ENCODE measurements at places on chromosomes 2 and 18. TPM values are rescaled to one million over a fixed set of nuclear protein-coding genes. Genes with fewer than 3 reads are reported as not detected.

DNA sequence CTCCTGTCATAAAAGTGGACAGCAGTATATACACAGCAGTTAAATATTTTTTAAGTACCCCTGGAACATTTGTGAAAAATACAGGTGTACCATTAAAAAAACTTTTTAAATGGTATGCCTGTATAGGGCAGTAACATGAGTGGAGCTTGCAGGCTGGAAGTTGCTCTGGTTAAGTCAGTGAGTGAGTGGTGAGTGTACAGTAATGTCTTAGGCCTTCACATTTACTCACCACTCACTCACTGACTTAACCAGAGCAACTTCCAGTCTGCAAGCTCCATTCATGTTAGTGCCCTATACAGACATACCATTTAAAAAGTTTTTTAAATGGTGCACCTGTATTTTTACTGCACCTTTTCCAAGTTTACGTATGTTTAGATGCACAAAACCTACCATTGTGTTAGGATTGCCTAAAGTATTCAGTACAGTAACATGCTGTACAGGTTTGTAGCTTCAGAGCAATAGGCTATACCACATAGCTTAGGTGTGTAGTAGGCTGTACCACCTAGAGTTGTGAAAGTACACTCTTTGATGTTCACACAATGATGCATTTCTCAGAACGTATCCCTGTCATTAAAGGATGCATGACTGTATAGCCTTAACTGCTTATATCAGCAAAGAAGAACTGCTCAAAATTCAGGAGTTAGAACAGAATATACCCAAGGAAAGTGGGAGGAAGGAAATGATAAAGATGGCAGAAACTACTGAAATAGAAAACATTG lies 112.6 kb downstream of the EHBP1 start:
- no peaks in the 10 kb centered on the region for H3K27me3 ChIP-seq
- H3K36me3 ChIP-seq, result no peaks in the 10 kb centered on the region
- no peaks in the 10 kb centered on the region for H3K4me1 ChIP-seq
- no peak overlapping the region for H3K4me3 ChIP-seq
- H3K27ac ChIP-seq, result no peak overlapping the region

RIT2 gene
- total RNA-seq, result not detected

GRCh38 chr2:119387381-119388129 lies 20.8 kb downstream of the DBI start:
- DNase-seq, result no peak
- no peaks in the 10 kb centered on the region for H3K4me1 ChIP-seq
- H3K27ac ChIP-seq, result no peak overlapping the region
- peaks cover 3% of the 10 kb centered on the region for H3K27me3 ChIP-seq
- H3K36me3 ChIP-seq, result no peaks in the 10 kb centered on the region
- no peak overlapping the region for H3K4me3 ChIP-seq

DNA sequence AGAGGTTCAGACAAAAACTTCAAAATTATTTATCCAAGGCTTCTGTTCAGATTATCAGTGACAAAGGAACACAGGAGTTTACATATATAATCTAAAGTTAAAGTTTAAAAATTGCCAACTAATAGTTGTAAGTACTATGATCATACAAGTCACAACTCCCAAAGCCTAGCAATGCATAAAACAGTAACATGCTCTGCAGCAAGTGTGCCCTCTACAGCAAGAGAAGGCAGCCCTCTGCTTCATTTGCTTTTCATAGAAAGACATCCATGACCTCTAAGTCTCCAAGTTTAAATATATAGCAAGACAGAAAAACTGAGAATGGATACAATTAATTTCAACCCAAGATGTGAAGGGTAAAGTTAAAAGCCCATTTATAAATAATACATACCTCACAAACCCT lies 13.3 kb downstream of the RAB1A start:
- H3K4me3 ChIP-seq, result no peak overlapping the region
- H3K4me1 ChIP-seq, result no peaks in the 10 kb centered on the region
- H3K27ac ChIP-seq, result no peak overlapping the region
- no peaks in the 10 kb centered on the region for H3K27me3 ChIP-seq

- H3K4me1 ChIP-seq, result no peaks in the 10 kb centered on the region
- no peak overlapping the region for H3K4me3 ChIP-seq
- no peaks in the 10 kb centered on the region for H3K36me3 ChIP-seq
- H3K27ac ChIP-seq, result no peak overlapping the region
- DNase-seq, result no peak
These were observed 155.0 kb downstream of the TXNL1 start for GRCh38 chr18:56483386-56483785.

- H3K27me3 ChIP-seq, result peaks cover 11% of the 10 kb centered on the region
- DNase-seq, result no peak
- no peak overlapping the region for H3K27ac ChIP-seq
- H3K4me1 ChIP-seq, result peaks cover 12% of the 10 kb centered on the region
These were observed 1.4 kb upstream of the SP5 start for GRCh38 chr2:170713543-170714380.

DNA sequence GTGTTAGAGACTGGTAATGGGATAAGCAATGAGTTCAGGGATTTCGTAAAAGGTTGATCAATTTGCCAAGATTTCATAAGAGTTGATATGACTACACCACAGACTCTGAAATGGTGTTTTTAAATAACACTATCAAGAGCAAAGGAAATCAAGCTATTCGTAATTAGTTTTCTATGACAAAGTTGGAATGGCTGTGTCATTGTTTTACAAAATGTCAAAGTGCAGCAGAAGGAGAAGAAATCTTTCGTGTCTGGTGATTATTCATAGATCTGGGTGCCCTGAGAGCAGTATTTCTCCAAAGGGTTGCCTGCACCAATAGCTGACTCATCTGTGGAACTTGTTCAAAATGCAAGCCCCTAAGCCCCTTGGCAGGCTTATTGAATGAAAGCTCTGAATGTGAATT lies 70.1 kb downstream of the NABP1 start:
- no peak overlapping the region for H3K4me3 ChIP-seq
- no peak overlapping the region for H3K27ac ChIP-seq
- H3K36me3 ChIP-seq, result no peaks in the 10 kb centered on the region
- no peak for DNase-seq
- H3K27me3 ChIP-seq, result no peaks in the 10 kb centered on the region
- no peaks in the 10 kb centered on the region for H3K4me1 ChIP-seq

- no peaks in the 10 kb centered on the region for H3K27me3 ChIP-seq
- no peak for DNase-seq
- no peak overlapping the region for H3K27ac ChIP-seq
- H3K36me3 ChIP-seq, result no peaks in the 10 kb centered on the region
These were observed 34.3 kb downstream of the CRACDL start for GRCh38 chr2:98901702-98902101.

DNA sequence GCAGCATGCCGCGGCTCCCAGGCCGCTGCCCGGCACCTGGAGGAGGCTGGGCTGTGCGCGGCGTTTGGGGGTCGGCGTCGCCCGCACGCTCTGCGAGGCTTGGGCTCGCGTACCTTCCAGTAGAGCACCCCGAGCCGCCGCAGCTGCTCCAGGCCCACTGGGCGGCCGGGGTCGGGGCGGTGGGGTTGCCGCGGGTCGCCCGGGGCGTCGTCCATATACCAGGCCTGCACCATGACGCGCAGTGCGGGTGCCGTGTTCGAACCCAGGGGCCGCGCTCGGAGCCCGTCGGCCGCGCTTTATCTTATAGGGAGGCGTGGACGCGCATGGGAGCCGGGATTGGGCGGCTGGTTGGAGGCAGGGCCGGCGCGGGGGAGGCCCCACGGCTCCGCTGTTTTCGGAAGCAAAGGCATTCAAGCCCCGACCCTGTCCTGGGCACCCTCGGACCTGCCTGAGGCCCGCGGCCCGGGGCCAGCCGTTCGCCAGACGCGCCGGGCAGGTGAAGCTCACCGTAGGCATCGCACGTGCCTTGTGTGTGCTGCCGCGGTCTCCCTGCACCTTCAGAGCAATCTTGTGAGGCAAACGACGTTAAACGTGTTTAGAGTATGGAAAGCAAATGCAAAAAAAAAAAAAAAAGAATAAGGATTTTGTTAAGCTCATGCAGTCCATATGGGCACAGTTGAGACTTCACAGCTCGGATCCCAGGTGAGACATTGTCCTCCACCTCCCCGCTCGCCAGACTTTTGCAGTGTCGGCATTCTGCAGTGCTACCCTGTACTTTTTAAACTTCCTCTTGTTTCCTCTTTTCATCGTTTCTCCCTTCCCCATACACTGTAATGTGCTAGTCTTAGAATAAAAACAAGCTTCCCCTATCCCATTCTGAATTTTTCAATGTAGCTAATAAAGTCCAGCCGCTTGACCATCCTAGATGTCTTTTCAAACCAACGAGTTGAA lies at the start of gene ADI1:
TSS of gene ADI1 (minus strand) at position 277 of the 951 bp plus-strand sequence. CDS start at position 233, 44 bp downstream.
- H3K27ac ChIP-seq, result peak within 1 kb of the TSS; percentile 85
- H3K27me3 ChIP-seq, result no peaks in the 10 kb centered on the region
- H3K4me3 ChIP-seq, result peak within 1 kb of the TSS; percentile 89
- H3K36me3 ChIP-seq, result no peaks in the 10 kb centered on the region
- no peak for DNase-seq

DLGAP1 gene
- 1.8 TPM for total RNA-seq

- no peaks in the 10 kb centered on the region for H3K27me3 ChIP-seq
- peak overlapping the region; percentile 98 for H3K4me3 ChIP-seq
- DNase-seq, result no peak
- H3K36me3 ChIP-seq, result no peaks in the 10 kb centered on the region
These were observed 17.3 kb downstream of the PTPN18 start for GRCh38 chr2:130372833-130373807.

- no peak for DNase-seq
- no peaks in the 10 kb centered on the region for H3K4me1 ChIP-seq
- H3K27me3 ChIP-seq, result no peaks in the 10 kb centered on the region
- H3K36me3 ChIP-seq, result no peaks in the 10 kb centered on the region
- no peak overlapping the region for H3K27ac ChIP-seq
These were observed 101.7 kb downstream of the GAREM1 start for GRCh38 chr18:32368991-32369390.

GRCh38 chr2:47503481-47504070 lies 100.6 kb downstream of the MSH2 start:
- no peaks in the 10 kb centered on the region for H3K27me3 ChIP-seq
- DNase-seq, result no peak
- no peak overlapping the region for H3K27ac ChIP-seq
- H3K4me3 ChIP-seq, result no peak overlapping the region

- H3K36me3 ChIP-seq, result no peaks in the 10 kb centered on the region
- no peaks in the 10 kb centered on the region for H3K27me3 ChIP-seq
- H3K4me1 ChIP-seq, result peaks cover 9% of the 10 kb centered on the region
- DNase-seq, result no peak
- H3K27ac ChIP-seq, result no peak overlapping the region
- no peak overlapping the region for H3K4me3 ChIP-seq
These were observed 427.7 kb downstream of the TGIF1 start for GRCh38 chr18:3877678-3878077.

PARD6G gene
- total RNA-seq, result 5.2 TPM

DOCK10 gene
- 5.8 TPM for total RNA-seq

- DNase-seq, result no peak
- no peaks in the 10 kb centered on the region for H3K27me3 ChIP-seq
- H3K4me1 ChIP-seq, result peaks cover 40% of the 10 kb centered on the region
- peaks cover 3% of the 10 kb centered on the region for H3K36me3 ChIP-seq
These were observed 995 bp downstream of the TMEM127 start for GRCh38 chr2:96264656-96265348.

GRCh38 chr18:62420513-62421209 lies 95.6 kb downstream of the TNFRSF11A start:
- H3K36me3 ChIP-seq, result no peaks in the 10 kb centered on the region
- H3K27me3 ChIP-seq, result no peaks in the 10 kb centered on the region
- H3K4me3 ChIP-seq, result no peak overlapping the region

RESP18 gene
- total RNA-seq, result not detected

BOLA3 gene
- total RNA-seq, result 69.7 TPM

NCKAP5 gene
- 0.10 TPM for total RNA-seq

DNA sequence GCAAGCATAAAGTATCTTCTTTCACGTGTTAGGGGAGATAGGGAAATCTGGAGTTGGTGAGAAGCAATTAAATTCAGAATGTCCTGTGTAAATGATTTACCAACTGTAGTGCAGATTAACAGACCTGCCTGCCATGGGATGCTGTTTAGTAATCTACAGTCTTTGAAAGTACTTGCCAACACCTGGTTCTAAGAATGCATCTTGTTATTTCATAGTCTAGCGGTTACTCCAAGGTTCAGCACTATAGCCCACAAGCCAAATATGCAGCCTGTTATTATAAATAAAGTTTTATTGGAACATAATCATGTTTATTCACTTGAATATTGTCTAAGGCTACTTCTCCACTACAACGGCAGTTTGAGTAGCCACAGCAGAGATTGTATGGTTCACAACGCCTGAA lies 100.8 kb downstream of the OSBPL6 start:
- no peaks in the 10 kb centered on the region for H3K36me3 ChIP-seq
- H3K27ac ChIP-seq, result no peak overlapping the region
- no peak for DNase-seq
- H3K4me3 ChIP-seq, result no peak overlapping the region
- no peaks in the 10 kb centered on the region for H3K27me3 ChIP-seq
- H3K4me1 ChIP-seq, result no peaks in the 10 kb centered on the region

DNA sequence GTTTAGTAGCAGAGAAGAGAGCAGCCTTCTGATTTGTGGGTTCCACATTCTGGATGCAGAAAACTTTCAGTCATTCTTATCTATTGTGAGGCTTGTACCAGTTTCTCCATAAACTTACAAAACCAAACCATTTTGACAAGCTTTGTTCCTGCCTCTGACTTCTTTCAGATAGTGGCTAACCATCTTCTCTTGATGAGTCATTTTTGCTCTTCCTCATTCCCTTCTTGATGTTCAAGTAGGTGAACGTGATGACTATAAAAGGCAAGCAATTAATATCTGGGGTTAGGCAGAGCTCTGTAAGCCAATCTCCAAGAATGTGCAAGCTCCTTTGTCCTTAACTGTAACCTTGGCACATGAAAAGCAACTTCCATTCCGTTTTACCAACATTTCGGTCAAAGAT lies 2083.1 kb upstream of the PIK3C3 start:
- H3K4me1 ChIP-seq, result no peaks in the 10 kb centered on the region
- H3K27ac ChIP-seq, result no peak overlapping the region
- no peak for DNase-seq
- H3K27me3 ChIP-seq, result no peaks in the 10 kb centered on the region
- H3K4me3 ChIP-seq, result no peak overlapping the region

DNA sequence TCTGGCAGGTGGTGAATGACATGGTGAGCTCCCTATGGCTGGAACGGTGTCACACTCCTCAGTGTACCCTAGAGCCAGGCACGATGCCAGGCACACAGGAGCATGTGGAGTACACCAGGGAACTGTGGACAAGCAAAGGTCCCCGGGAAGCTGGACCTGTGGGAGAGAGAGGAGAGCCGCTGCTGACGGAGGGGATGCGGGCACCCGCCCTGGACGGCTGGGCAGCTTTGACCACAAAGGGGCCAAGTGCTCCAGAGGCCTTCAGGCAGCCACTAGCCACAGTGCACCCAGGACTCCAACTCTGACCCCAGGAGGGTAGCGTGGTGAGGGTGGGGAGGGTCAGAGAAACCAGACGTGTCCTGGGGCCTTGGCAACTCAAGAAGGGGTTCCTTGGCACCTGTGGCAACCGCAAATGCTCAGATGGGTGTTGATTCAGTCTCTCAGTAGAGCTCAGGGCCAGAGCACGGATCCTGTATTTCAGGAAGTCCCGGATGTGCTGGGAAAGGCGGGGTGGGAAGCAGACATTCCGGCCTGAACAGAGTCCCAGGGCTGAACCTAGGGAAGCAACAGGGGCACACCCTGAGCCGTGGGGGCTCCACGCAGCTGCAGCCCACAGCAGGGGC lies 2.3 kb upstream of the MAB21L4 start:
- H3K27ac ChIP-seq, result no peak overlapping the region
- no peak overlapping the region for H3K4me3 ChIP-seq
- peaks cover 6% of the 10 kb centered on the region for H3K4me1 ChIP-seq
- no peaks in the 10 kb centered on the region for H3K27me3 ChIP-seq

All from Panc1 (cell line).